ENCODE measurements at places on chromosomes 5 and 9. TPM values are rescaled to one million over a fixed set of nuclear protein-coding genes. Genes with fewer than 3 reads are reported as not detected.

DNA sequence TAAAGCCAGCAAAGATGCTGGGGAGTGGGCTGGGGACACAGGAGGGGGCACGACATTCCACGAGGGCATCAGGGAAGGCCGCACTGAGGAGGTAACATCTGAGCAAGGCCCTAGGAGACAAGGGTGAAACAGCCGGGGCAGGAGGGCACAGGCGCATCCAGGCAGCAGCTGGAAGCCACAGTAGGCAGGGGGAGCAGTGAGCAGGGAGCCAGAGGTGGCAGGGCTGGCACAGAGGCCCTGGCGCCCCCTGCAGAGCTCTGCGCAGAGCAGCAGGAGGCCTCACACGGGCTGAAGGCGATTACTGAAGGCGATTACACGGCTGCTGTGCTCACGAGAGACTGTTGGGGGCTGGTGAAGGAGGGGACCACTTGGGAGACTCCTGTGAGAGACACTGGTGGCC, 15.4 kb downstream of the LMAN2 start:
- DNase-seq: no peak

- no peak for DNase-seq
Observed at GRCh38 chr5:88666761-88667495, 216.1 kb downstream of the MEF2C start.

Gene SPOCK1
- total RNA-seq: not detected

Gene PCDHA3
- not detected for total RNA-seq

Gene FOXD4L3
- 0.29 TPM for total RNA-seq
